Muscle of leg (tissue), 16 donors: ENCODE measurements at places on chromosomes 1 and 21.

GRCh38 chr1:101453844-101454243 is 217.0 kb downstream of the S1PR1 start:
- DNase-seq: no peak

DNA sequence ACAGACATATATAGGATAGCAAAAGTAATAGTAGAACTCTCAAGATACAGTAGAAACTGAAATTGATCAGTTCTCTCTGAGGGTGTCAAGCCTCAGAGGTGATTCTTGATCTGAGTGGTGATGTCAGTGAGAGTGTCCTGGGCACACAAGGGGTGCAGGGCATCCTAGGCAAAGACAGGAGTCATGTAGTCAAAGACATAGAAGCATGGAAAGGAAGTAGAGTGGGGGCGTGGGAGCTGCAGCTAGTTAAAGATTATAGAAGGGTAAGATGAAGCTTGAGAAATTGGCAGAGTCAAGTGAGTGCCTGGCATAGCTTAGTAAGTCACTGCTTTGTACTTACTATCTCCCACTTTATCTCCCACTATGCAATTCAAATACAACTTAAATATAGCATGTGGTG is 22.8 kb downstream of the CDC7 start:
- no peak for DNase-seq

- no peak for DNase-seq
These were observed 28.6 kb downstream of the DSTYK start for GRCh38 chr1:205182930-205183329.

GRCh38 chr21:44653656-44654575 is 543 bp downstream of the KRTAP12-4 start:
- no peak for DNase-seq

GRCh38 chr1:181718034-181718433 is 234.7 kb downstream of the CACNA1E start:
- no peak for DNase-seq

GRCh38 chr1:23237508-23237907 is 20.2 kb upstream of the HTR1D start:
- DNase-seq: no peak

DNA sequence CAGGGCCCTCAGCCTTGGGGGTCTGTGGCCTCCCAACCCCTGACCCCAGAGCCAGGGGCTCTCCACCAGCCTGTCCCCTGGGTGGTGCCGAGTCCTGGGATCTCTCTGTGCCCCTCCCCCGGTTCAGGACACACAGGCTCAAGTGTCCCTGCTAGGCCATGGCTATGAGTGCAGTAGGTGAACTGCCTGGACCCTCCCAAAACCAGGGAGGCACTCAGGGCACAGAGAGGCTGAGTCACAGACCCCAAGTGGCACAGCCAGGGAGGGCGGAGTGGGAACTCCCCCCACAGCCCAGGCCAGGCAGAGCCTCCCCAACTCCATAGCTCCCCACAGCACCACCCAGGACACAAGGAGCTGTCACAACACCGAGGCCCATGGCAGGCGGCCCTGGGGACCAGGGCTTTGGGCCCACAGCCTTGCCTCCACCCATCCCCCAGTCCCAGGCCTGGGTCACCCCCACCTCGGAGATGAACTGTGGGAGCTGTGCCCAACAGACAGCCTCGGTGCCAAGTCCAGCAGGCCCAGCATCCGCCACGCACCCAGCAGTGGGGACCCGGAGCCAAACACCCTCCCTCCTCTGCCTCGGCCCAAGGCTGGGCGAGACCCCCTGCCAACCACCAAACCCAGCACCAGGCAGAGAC is 3.2 kb downstream of the DVL1 start:
- no peak for DNase-seq

GRCh38 chr1:170578359-170578758 is 46.4 kb downstream of the GORAB start:
- no peak for DNase-seq

GRCh38 chr1:88935522-88936222 is 44.3 kb upstream of the GTF2B start:
- DNase-seq: peak; percentile 43

DNA sequence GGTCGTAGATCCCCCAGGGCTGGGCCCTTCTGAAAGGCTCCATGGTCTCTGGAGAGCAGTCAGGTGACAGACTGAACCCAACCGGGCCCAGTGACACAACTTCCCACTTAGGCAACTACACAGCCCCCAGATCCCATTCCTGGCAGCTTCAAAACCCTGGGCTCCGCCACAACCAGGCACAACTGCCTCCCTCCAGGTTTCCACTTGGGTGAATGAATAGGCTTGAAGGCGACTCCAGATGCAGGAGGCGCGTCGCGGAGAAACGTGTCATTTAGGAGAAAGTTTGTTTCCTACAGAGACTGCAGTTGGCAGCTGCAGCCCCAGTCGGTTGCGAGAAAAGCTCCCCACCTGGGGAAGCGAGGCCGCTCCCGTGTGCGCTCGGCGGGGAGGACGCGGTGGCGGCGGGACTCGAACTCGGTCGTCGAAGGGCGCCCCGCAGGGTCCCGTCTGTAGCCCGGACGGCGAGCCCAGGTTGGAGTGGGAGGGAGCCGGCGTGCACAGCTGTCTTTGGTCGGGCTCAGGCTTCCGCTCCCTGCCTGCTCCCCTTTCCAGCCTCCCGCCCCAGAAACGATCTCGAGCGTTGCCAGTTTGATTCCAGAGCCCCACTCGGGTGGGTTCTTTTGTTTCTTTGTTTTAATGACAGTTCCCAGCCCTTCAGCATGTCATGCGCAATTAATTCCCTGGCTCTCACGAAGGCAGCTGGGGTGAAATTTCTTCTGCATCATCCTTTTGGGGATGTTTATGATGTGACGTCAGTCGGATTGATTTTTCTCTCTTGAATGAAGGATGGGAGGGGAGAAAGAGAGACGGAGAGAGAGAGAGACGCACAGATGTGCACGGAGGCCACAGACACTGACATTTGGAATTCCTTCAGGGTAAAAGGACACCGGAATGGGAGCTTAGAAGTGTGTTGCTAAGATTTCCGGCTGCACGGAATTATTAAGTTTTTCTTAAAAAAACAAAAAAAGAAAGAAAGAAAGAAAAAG is 862 bp upstream of the SGIP1 start:
- DNase-seq: peak; percentile 81

- DNase-seq: no peak
These were observed 76.0 kb upstream of the ZBTB40 start for GRCh38 chr1:22375601-22376000.

GRCh38 chr1:78121710-78122109 is 75.9 kb downstream of the GIPC2 start:
- DNase-seq: no peak

DNA sequence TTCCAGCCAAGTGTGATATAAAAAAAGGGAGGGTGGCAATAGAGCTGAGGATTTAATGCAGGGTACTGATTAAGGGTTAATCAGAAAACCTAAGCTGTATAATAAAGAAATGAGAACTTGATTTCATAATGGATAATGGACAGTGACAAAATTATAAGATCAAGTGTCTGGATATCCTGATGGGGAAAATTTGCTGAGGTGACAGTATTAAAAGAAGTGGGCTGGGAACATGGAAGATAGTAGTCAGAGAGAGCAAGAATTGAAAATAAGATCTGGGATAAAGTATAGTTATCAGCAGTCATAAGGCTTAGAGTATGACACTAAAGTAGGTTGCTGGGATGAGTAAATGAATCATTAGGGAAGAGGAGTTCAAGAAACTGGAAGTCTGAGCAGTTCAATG is 627.3 kb upstream of the RGS18 start:
- DNase-seq: no peak

DNA sequence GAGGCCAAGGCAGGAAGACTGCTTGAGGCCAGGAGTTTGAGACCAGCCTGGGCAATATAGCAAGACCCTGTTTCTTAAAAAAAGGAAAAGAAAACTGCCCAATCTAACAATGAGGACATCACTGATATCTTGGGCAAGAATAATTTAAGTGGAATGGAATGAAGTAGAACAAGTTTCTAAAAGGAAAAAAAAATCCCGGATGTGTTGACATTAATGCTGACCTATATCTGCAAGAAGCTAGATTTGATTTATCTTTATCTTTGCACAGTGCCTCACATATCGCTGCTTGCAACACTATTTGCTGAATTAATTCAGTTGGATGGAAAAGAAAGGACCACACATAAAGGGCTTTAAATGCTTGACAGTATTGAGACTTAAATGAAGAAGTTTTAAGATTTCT is 27.8 kb downstream of the DIPK1A start:
- DNase-seq: no peak

DNA sequence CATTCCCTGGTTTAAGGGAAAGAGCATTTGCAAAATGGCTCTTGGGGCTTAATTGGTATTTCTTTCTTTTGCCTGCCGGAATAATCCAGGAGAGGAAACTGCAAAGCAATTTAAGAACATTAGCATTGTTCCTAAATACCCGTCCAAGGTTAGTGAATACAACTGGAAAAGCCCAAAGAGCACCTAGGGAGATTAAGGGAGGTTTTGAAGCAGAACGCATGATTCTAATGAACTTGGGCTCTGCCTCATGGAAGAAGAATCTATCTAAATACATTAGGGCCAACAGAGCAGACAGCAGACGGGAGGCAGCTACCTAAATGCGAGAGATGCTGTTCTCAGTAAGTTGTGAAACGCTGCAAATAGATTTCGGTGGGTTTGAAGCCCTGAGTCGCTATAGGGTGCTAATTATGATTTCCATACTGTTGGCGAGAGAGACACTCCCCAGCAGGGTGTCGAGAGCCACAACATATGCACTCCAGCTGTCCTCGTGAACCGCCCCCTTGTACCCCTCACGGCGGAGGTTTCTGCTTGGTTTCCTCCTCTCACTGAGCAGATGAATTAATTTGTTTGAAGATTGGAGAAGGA is 326.7 kb upstream of the CAMK1G start:
- no peak for DNase-seq

DNA sequence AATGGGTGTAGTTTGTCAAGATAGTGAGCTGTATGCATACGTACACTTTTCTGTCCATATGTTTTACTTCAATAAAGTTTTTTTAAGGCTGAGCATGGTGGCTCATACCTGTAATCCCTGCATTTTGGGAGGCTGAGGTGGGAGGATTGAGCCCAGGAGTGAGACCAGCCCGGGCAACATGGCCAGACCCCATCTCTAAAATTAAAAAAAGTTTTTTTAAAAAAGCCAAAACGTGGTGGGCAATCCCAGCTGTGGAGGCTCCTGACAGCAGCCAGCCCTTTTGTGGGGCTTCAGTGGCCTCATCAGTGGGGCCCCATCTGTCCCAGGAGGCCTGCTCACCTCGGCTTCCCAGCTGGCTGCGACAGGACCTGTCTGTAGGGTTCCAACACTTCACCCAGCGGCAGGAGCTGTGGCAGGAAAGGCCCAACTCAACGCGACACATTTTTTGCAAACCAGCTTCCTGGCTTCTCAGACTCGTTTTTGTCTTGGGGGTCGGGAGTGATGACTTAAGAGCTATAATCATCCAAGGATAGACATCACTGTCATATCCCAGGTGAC is 56.9 kb upstream of the LBR start:
- no peak for DNase-seq

GRCh38 chr21:31781737-31782136 is 49.8 kb upstream of the SCAF4 start:
- DNase-seq: peak; percentile 74

GRCh38 chr1:232655028-232655745 is 25.3 kb upstream of the SIPA1L2 start:
- peak; percentile 79 for DNase-seq

GRCh38 chr1:167110586-167110985 is 16.7 kb downstream of the STYXL2 start:
- no peak for DNase-seq

DNA sequence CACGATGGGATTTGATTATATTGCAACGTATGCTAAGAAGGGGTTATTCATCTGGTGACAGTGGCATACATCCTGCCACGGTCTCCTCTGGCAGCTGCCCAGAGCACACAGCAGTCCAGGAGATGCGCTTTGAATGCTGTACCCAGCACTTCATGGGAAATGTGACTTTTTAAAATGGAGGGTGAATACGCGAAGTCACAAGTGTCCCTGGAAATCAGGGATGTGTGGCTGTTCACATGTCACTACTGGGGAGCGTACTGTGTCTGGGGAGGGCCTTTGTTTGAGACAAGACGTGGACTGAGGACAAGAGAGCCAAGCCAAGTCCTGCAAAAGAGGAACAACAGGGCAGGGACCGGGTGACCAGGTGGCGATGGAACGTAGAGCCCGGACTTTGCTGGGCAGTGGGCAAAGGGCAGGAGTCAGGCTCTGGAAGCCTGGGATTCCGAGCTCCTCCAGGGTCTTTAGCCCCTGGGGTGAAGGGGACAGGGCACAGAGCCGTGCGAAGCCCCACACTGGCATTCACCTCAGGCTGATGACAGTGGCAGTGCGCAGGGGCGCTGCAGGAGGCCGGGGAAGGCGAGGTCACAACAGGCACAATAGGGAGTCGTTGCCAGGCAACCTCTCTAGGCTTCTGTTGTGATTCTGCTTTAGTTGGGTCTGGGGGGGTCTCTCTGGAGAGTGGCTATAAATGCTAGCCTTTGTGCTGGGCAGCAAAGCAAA is 11.4 kb upstream of the ZBTB21 start:
- no peak for DNase-seq

GRCh38 chr1:89147678-89148658 is 22.1 kb upstream of the GBP2 start:
- DNase-seq: peak; percentile 13

GRCh38 chr1:226233293-226233692 is 9.8 kb downstream of the MIXL1 start:
- DNase-seq: no peak

DNA sequence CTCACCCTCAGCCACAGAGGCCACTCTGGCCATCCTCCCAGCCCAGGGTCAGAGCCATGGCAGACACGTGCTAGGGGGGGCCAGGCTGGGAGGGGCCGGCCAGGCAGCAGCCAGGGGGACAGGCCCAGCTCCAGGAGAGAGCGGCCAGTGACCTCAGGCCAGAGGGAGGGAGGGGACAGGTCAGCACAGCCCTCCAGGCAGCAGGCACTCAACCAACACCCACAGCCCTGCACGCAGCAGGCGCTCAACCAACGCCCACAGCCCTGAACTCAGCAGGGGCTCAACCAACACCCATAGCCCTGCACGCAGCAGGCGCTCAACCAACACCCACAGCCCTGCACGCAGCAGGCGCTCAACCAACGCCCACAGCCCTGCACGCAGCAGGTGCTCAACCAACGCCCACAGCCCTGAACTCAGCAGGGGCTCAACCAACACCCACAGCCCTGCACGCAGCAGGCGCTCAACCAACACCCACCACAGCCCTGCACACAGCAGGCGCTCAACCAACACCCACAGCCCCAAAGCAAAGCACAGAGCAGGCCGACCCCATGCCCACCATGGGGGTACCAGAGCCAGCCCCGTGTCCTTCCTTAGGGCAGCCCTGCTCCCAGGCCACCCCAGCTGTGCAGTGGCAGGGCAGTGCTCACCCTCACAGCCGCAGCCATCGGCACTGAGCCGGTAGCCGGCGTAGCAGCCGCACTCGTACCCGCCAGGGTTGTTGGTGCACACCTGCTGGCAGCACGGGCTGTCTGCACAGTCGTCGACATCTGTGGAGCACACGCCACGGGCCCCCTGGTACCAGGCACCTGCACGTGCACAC is 55.9 kb downstream of the ARHGEF16 start:
- DNase-seq: no peak

DNA sequence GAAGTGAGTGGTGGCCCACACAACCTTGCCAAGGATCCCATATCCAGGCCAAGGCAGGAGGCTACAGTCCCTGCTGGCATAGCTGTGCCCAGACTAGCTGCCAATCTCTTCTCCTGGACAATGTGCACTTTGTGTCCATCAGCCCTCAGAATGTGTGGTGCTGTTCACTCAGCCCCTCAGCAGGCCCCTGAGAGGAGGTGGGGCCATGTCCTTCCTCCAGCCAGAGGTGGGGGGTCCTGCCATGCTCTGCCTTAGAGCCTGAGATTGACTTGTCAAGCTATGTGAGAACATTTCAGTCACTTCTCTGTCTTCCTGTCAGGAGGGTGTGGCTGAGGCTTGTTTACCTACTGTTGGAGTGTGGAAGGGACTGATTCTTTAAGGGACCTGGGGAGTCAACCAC is 1.4 kb downstream of the NCF2 start:
- no peak for DNase-seq

- no peak for DNase-seq
These were observed 45.3 kb downstream of the HHAT start for GRCh38 chr1:210373878-210374599.
